Transverse colon (tissue), 4 donors: ENCODE measurements at places on chromosomes 12 and 14.
A peak's percentile ranks its signal among the peaks of the same experiment; 100 is the strongest.

GRCh38 chr12:2640709-2641108, 154.1 kb upstream of the FKBP4 start:
- peak; percentile 11 for DNase-seq

DNA sequence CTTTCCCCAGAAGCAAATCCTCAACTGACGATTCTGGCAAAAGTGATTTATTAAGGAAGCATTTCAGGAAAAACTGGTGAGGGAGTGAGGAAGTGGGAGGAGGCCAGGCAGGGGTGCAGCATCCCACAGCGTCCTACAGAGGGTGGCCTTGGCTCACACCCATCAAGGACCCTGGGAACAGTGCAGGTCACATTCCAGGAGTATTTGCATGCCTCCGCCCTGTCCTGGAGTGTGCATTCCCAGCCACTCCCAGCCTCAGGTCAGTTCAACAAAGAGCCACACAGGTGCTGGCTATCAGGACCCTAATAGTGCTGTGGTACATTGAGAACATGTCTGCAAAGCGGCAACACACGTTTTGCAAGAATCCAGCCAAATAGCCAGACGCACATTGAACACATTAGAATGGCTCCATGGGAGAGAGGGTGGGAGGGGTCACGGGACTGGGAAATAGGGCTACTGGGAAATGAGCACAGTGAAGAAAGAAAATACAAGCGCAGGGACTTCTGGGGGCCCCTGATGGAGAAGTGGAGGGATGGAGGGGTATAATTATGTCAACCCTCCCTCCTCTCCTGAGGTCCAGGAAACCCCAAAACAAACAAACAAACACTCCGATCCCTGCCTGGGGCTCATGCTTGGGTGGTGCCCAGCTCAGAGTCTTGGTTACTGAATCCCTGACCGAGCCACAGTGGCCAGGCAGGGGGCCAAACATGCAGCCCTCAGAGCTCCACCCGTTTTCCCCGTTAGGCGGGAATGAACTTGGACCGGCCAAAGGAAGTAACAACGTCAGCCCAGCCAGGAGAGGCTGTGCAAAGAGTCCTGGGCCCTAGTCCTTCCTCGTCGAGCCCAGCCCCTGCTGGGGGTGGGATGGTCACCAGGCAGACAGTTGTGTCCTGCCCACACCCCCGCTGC, 36.5 kb downstream of the CMKLR1 start:
- DNase-seq, result peak; percentile 43

GRCh38 chr14:100762901-100763300, 36.2 kb downstream of the DLK1 start:
- DNase-seq, result no peak

GRCh38 chr12:47867495-47867941, 37.3 kb downstream of the VDR start:
- DNase-seq, result no peak

- DNase-seq, result no peak
Measured at GRCh38 chr14:96423446-96424108, 31.6 kb downstream of the AK7 start.

DNA sequence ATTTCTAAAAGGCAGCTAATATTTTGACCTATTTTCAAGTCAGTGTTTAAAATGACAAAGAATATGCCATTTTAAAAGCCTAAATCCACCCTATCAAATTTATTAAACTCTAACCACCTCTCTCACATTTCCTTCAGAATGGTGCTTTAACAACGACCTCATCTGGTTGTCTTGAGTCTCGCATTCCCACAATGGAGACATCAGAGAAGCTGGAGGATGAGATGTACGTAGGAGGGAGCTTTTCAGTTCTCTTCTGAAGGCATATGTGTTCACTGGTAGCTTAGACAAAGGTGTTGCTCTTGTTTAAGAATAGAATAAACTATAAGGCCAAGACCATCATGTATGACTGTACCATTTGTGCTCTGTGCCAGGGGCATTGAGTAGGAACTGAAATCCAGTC, 82.9 kb downstream of the BCL2L14 start:
- DNase-seq, result no peak

DNA sequence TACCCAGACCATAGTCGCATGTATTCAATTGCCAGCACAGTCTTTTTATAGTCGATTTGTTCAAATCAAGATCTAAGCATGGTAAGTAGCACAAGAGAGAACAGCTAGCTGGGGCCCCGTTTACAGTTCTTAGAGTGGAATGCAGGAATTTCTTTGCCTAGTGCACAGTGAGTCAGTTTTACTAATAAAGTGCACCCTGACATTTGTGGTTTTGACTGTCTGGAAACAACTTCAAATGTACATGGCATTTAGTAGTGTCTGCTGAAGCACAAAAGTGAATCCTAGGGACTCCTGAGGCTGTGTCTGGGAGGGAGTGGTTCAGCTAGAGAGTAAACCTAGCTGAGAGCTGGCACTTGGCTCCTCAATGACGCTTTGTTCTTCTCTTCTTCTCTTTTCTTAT, 64.9 kb downstream of the TMX1 start:
- no peak for DNase-seq

DNA sequence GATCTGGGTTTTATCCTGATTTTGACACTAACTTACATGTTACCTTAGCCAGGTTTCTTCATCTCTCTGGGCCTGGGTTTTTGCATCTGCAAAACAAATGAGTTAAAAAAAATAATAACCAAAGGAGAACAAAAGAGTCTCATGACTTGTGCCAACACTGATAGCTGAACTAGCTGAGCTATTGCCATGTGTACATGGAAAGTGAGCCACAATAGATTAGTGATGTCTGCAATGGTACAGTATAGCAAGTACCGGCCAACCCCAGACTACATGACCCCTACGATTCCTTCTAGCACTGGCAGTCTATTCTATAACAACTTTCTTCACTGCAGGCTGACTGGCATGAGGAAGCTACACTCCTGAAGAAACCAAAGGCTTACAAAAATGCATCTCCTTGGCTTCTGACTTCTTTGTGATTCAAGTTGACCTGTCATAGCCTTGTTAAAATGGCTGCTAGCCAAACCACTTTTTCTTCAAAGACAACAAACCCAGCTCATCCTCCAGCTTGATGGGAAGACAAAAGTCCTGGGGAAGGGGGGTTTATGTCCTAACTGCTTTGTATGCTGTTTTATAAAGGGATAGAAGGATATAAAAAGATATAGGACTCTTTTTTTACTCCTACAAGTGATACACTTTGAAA, 123.7 kb downstream of the DAD1 start:
- no peak for DNase-seq

- DNase-seq, result no peak
Measured at GRCh38 chr12:113154351-113154973, 4.9 kb downstream of the CFAP73 start.

DNA sequence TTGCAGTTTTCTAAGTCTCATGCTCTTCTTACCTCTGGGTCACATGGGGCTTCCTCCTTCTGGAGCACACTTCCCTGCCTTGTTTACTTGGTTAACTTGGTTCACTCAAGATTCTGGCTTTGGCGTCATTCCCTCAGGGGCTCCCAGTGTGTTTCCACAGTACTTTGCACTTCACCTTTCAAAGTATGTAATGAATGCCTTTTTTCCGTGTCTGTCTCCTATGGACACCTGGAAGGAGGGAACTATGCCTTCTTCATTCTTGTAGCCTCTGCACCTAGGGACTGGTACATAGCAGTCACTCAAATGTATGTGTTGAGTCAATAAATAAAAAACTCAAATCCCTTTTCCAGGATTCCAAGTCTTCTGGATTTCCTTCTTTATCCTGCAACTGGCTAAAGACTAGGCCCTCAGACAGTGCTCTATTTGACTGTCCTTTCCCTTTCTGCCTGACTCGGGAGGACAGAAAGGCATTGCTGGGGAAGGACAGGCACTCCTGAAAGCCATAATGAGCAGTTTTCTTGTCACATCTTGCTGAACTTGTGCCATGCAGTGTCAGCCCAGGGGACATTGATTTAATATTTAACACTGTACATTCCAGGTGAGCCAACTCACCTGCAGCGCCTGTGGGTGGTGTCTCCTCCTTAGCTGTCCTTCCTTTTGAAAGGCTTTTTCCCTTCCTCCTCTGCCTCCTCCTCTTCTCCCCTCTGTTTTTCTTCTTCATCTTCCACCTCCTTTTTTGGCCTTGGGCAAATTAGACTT, 12.8 kb downstream of the MYRFL start:
- peak; percentile 19 for DNase-seq

DNA sequence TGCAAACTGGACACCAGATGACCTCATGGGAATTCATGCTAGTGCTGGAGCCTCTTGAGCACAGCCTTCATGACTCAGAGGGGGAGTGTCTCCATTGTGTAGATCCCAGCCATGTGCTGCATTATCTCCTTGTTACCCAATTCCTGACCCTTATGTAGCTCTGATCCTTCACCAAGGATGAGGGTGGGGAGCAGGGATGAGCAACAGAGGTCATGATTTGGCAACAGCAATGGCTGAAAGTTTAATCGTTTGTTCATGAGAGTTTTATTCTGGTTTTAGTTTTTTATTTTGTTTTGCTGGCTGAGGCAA, 9.5 kb upstream of the BDKRB1 start:
- no peak for DNase-seq

DNA sequence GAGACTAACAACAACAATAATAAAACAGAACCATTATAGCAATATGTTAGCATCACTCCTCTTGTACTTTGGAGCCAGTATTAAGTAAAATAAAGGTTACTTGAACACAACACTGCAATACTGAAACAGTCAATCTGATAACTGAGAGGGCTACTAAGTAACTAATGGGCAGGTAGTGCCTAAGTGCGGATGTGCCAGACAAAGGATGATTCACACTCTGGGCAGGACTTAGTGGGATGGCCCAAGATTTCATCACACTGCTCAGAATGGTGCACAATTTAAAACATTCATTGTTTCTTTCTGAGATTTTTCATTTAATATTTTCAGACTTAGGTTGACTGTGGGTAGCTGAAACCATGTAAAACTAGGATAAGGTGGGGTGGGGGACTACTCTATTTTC, 131.9 kb upstream of the CAND1 start:
- no peak for DNase-seq

DNA sequence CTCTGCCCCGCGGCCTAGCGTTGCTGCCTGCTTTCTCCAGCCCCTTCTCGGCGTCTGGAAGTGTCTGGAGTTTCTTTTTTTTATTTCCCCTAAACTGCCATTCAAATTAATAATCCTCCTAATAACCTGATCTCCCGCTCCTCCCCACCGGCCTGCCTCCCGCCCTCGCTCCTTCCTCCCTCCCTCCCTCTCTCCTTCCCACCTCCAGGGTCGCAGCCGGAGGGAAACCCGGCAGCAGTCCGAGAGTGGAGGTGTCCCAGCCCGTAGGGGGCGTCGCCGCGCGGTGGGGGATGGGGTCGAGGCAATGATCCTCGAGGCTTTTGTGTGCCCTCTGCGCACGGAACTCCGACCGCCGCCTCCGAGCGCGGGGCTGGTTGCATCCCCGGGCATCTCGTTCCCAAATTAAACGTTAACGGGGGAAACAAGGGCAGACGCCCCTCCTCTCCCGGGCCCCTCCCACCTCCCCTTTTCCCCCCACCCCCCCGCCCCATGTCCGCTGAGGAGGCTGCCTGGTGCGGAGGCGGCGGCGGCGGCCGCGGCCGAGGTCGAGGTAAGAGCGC, 1.0 kb upstream of the SOCS2 start:
- DNase-seq, result peak; percentile 78

- no peak for DNase-seq
Measured at GRCh38 chr12:113620437-113620976, 148.8 kb upstream of the LHX5 start.

DNA sequence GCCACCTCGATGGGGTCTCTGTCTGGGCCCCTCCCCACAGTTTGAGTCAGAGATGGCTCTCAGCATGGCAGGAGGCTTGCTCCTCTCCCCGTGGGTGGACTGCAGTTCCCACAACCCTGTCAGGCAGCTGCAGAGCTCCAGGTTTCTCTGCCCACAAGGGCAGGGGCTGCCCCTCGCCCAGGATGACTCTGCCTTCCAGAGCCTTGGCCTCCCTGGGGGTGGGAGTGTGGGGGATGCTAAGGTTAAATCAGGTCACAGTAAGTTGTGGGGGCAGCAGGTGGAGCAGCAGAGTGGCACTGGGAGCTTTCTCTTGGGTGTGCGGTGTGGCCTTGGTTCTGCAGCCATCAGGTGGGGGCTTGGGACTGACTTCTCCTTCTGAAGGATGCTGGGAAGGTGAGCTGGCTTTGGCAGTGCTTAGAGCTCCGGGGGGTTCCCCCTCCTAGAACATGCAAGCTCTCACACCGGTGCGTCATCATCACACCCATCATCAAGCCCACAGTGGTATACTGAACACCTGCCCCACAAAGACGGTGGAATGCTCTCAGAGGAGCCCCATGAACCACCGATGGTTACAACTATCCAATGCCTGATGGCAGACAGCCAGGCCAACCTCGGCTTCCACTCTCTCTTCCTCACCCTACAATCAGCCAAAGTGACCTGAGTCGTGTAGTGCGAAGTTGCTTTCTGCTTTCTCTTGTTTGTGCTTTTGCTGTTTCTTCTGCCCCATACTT, 39.7 kb downstream of the ERH start:
- no peak for DNase-seq
